ENCODE measurements at places on chromosomes 1 and 21.

DNA sequence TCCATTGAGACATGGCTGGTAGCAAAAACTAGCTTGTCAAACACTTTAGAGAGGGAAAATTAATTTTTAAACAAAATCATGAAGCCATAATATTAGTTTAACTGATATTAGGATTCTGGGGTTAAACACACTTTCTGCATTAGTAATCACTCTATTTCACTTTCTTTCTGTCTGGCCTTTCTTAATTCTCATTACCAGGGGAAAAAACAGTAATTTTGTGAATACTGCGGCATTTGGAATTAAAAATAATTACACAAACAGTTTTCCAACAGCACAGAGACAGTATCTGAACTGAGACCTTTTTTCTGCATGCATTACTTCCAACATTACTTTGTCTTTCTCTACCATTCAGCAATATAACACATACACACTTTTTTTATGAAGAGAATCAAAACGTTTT is 190.6 kb downstream of the MRPL39 start:
- no peak for DNase-seq

DNA sequence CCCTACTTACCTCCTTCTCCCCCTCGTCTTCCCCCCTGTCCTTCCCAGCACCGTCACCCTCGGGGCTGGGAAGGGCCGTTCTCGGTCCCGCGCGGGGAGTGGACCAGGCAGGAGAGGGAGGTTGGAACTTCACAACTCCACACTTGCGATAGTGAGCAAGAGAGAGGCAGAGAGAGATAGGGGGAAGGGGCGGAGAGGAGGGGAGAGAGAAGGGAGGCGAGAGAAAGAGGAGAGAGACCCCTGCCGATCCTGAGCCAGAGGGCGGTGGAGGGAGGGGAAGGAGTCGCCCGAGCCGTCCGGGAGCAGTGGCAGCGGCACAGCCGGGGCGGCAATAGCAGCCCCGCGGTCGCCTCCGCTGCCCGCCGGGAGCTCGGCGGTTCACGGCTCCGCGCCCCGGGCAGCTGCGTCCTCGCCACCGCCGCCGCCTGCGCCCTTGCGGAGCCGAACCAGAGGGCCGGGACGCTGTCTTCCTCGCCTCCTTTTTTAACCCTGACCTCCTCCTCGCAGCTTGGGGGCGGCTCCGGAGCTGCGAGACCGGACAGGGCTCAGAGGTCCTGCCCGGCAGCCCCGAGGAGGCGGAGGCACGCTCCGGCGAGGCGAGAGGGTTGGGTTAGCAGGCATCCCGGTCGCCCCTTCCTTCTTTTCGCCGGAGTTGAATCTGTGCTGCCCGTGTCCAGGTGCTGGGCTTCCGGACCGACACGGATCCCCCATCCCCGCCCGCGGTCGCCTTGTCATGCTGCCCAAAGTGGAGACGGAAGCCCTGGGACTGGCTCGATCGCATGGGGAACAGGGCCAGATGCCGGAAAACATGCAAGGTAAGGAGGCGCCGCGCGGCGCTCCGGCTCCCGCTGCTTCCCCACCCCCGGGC is 11.7 kb downstream of the NR5A2 start:
- DNase-seq: peak; percentile 67

GRCh38 chr1:2148691-2149090 is 45.9 kb downstream of the FAAP20 start:
- DNase-seq: no peak

- no peak for DNase-seq
Measured at GRCh38 chr1:94672934-94673333, 131.4 kb upstream of the F3 start.

DNA sequence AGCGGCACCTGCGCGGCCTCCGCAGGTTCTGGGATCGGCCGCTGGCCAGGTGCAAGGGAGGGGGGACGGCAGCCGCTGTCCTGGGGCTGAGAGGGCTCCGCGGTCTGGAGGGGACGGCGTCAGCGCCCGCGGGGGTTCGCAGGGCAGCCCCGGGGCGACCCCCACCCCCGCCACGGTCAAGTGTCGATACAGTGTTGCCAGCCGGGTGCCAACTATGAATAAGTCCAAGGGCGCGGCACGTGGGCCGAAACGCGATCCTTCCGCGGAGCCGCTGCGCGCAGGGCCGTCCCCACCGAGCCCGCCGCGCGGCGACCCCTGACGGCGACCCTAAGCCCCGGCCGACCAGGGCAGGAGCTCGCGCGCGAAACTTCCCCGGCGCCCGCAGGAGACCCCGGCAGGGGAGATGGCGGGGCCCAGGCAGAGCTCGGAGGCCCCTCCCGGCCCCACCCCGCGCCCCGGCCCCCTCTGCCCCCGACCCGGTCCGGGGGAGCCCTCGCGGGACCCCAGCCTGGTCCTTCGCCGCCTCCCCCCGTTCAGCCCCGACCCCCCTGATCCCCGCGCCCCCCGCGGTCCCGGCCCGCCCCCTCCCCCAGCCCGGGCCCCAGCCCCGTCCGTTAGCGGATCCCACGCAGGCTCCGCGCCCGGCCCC is 586 bp upstream of the AGPAT3 start:
- DNase-seq: peak; percentile 66

DNA sequence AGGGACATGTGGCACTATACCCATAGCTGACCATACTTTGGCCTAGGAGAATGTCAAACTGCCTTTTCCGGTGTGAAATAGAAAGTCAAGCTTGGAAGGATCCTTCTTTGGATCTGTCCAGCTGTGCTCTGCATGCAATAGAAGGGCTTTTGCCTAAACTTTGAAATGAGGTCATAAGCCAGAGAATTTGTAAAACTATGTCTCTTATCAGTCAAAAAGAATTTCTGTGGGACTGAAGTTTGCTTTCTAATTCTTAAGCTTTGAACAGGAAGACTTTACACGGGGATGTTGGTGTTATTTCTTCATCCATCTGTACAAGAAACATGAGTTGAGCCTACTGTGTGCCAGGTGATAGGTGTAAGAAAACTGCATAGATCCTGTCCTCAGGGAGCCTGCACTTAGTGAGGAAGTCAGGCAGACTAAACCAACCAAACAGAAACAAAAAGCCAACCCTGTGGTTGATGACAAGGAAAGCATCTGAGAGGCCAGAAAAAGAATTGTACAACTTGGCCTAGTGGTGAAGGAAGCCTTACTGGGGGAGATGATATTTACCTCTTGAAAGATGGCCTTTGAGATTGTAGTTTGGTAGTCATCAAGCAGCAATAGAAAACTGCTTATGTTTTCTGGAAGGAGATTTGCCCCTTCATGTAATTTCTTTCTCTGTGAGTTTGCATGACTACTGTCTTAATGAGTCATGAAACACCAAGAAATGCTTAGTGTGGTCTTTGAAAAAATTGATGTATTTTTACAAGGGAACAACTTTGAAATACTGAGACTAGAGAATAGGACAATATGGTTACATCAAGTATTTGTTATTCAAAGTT is 24.8 kb downstream of the TGFB2 start:
- DNase-seq: no peak

- DNase-seq: no peak
Measured at GRCh38 chr1:51899022-51899421, 20.5 kb upstream of the NRDC start.

DNA sequence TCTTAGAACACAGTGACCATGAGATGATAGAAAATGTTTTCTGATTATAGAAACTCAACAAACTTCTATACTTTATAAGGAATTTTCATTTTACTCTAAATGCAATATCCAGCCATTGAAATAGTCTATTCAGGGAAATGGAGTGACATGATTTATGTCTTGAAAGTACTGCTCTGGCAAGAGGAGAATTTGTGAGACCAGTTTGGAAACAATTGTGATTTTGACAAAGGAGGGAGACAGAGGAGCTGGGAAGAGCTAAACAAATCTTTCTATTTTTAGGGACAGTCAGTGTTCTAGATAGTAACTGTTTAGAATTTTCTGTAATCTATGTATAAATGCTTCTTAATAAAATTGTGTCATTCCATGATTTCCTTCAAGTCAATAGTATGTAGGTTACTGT is 252.3 kb downstream of the FMN2 start:
- no peak for DNase-seq

- no peak for DNase-seq
Measured at GRCh38 chr1:169300854-169301253, 66.7 kb downstream of the NME7 start.

- DNase-seq: no peak
Measured at GRCh38 chr1:204383163-204383904, 23.6 kb upstream of the PLEKHA6 start.

- no peak for DNase-seq
Measured at GRCh38 chr1:205532996-205533735, 28.7 kb downstream of the CDK18 start.

DNA sequence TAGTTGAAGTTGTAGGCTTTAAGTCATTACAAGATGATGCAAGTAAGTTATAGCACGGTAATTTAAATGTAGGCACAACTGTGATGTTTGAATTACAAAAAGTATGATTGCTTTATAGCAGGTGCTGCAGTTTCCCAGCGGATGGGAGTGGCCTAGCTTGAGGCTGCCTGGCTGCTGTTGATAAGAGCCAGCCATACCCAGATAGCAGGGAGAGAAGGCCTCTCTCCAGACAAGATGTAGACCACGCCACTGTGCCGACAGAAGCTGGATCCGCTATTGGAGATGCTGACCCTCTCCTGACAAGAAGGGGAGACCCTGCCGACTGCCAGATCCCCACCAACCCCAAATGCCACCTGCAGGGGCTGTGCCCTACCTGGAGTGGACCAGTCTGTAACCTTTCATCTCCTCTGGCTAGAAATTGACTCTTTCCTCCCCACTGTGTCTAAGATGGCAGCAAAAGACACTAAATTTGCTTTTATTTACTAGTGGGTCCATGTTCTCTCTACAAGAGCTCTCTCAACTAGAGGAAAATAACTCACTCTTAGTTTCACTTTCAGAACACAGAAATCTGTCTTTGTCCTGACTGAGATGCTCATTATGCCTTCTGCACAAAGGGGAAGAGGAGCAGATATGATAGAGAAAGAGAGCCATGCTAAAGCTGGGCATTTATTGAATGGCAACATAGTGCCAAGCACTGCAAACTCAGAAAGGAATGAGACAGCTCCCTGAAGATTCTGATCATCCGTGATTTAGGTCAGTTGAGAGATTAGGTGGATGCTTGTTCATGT is 127.9 kb downstream of the URB2 start:
- DNase-seq: peak; percentile 31

DNA sequence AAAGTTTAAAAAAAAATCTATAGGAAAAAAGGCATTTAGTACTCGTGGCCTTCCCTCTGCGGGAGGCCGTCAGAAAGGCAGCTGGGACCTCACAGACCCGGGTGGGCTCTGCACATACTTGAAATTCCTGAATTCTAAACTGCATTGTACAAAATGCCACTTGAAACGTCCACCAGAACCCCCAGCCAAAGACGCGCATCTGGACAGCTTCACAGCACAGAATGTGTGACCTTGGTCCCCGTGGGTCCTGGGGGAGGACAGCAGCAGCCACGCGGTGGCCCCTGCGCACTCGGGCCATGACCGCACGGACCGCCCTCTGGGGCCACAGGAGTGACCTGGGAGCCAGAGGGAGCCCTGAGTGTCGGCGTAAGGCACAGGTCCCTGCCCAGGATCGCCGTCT is 20.6 kb upstream of the MRPS14 start:
- no peak for DNase-seq

DNA sequence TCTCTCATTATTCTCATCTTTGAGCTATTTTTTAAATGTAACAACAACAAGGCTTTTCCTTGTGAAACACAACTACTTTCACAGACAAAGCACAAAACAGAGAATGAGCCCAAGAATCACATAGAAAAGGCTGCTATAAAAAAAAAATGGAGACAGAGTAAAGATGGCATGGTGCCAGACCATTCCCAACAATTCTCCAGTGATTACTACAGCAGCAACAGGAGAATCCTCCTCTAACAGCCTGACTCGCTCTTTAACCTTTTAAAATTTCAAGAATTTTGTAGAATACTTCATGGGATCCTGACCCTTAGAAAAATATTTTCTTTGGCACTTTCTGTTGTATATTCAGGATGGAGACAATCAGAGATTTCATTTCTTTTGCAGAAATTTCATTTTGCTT is 3.8 kb upstream of the BCAS2 start:
- no peak for DNase-seq

DNA sequence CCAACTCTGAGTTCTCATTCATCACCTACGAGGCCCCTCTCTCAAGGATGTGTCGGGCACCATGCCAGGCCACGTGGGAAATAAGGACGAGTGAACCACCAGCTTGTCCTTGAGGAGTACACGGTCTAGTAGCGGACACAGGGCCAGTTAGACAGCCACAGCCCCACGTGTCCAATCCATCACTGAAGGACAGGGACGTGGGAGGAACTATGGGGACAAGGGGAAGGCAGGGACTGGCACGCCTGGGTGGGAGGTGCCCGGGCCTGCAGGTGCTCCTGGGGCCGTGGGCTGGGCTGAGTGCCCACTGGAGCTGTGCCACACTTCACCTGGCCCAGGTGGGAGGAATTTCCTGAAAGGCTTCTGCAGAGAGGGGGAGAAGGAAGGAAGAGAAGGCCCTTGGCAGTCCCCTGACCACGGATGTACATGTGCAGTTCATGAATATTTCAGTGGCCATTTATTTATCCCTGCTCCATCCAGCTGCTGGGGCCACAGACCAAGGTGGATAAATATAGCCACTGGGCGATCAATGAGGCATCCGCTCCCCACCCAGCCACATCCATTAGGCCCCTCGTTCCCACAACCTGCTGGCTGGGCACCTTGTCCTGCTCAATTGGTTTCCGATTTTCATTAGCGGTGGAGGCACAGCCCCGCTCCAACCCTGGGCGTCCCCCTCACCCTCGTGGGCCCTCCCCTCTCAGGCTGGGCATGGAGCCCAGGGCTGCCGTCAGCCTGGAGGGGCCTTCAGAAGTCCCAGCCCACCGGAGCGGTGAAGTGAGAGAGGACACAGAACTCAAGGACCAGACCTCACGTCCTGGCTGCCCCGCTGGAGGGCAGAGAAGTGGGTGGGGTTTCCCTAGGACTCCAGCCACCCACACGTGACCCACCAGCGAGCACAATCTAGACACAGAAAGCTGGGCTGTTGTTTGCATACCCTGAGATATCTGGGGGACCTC is 59.5 kb downstream of the CASZ1 start:
- no peak for DNase-seq

- DNase-seq: no peak
Measured at GRCh38 chr1:12326986-12327385, 97.2 kb downstream of the VPS13D start.

GRCh38 chr21:16357994-16358393 is 628.2 kb downstream of the USP25 start:
- DNase-seq: no peak

- DNase-seq: no peak
Measured at GRCh38 chr1:91015794-91016550, 5.9 kb downstream of the ZNF644 start.

DNA sequence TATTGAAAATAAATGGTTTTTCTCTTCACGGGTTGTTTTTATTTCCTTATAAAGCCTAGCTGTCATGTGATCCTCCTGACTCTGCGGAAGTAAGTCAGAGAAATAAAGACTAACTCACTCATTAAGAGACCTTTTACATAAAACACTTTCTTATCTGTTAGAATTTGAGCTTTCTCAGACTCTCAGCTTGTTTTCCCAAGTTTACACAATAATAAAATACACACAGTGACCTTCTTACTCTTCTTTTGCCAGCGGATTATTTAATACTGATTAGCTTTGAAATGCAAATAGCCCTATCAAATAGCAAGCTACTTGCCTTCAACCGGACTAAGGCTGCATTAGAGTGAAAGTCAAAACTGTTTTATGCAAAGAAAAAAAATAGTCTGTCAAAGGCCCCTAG is 45.5 kb upstream of the CXADR start:
- DNase-seq: no peak

GRCh38 chr1:147738739-147739476 is 21.5 kb downstream of the GJA5 start:
- DNase-seq: no peak

GRCh38 chr1:8211883-8212579 is 105.9 kb upstream of the SLC45A1 start:
- DNase-seq: no peak

- DNase-seq: peak; percentile 32
Measured at GRCh38 chr1:174258148-174258550, 98.8 kb downstream of the RABGAP1L start.

All from GM13976 (cell line).